ENCODE measurements at places on chromosomes 2 and 18.
A peak's percentile ranks its signal among the peaks of the same experiment; 100 is the strongest.

DNA sequence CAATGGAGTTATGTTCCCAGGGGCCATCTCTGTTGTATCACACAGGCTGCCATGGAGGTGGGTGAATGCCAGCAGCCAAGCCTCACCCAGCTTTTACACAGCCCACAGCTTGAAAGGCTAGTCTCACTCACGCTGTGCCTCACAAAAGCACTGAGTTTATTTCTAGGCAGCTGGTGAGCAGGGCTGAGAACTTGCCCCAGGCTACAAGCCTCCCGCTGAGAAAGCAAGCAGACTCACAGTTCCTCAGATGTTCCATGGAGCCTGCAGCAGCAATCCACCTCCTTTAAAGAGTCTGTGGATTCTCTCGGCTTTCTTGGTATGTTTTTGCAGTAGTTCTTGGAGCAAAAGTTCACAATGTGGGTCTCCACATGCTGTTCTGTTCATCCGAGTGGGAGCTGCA is 40.9 kb upstream of the ALKAL2 start:
- no peak for DNase-seq

DNA sequence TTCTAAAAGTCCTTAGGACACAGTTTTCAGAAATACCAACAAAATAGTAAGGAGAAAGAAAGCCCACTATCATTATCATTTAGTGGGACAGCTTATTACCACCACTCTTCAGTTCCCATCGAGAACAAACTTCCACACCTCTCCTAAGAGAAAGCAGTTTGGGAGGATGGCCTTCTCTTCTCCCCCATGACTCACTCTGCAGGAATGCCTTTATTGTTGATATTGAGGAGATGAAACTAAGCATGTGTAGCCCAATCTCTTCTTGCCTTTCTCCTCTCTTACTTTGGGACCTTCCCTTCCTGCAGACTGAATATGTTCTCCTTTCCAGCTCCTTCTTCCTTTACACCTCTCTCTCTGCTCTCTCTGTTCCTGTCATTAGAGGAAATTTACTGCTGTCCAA is 30.0 kb upstream of the ERMN start:
- DNase-seq: no peak

DNA sequence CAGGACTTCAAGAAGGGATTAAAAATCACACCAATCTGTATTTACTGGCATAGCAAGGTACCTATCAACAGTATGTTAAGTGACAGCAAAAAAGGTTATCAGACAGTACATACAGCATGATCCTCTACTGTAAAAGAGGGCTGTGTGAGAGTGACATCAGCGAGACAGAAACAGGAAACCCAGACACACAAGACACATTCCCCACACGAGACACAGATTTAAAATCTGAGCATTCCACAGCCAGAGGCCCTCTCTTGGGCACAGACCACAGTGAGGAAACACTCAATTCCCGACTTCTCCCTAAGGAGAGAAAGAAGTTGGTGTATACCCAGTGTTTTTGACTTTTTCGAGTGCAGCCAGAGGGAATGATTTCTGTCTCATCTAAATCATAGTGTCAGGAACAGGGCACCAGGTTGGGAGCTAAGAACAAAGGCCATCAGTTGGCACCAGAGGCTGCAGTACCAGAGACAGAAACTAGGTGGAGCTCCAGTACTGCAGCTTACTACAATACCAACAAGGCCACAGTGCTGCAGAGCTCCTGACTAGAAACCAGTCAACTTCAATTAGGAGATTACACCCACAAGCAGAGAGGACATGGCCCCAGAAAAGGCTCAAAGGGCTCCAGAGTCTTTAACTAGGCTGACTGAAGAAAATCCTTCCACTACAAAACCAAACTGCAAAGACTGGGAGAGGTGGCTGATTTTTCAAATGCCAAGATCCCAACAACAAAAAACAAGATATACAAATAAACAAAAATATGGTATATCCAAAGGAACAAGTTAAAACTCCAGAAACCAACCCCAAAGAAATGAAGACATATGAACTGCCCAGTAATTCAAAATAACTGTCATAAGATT is 41.0 kb downstream of the UNC50 start:
- DNase-seq: peak; percentile 84

GRCh38 chr18:40210696-40211095 is 1744.3 kb upstream of the PIK3C3 start:
- no peak for DNase-seq

DNA sequence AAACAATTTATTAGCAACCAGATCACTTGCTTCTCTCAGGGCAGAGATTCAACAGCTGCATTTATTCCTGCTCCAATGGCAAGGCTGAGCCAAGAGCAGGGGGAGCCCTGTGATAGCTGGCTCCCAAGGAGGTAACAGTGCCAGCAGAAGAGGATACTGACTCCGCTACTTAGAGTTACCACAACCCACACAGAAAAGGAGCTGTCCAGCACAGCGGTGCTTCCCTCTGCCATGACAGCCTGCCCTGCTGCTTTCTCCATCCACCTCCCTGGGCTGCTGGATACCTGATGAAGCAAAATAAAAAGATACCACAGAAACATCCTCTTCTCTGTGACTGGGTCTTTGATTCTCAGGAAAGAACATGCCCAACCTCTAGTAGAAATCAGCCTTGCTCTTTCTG is 467.2 kb downstream of the LRRTM4 start:
- no peak for DNase-seq

DNA sequence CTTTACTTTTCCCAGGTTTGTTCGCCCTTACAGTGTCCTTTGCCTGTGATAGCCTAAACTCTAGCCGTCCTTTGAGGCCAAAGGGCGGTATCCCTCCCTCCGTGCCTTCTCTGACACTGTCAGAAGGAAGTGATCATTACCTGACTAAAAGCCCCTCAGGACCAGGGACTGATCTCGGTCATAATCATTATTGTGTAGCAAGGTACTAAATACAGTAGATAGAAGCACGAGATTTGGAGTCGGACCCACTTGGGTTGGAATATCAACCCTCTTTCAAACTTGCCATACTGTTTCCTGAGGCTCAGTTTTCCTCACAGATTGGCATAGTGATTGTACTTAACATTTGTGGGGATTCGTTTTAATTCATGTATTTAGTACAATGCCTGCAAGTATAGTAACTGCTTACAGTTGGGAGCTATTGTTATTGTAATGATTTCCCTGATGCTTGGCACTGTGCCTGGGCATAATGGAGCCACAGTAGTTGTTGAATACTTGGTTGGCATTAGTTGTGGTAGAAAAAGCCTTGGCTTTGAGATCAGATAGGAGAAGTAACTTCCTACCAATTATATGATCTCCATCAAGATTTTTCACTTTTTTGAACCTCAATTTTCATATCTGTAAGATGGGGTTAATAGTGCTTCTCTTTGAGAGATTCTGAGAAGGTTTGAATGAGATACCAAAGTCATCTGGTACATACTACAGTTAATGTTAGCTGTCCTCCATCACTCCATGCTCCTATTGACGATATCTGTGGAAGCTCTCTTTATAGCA is 836 bp downstream of the STK11IP start:
- no peak for DNase-seq

GRCh38 chr2:235191978-235192377 is 240.2 kb downstream of the SH3BP4 start:
- DNase-seq: no peak

DNA sequence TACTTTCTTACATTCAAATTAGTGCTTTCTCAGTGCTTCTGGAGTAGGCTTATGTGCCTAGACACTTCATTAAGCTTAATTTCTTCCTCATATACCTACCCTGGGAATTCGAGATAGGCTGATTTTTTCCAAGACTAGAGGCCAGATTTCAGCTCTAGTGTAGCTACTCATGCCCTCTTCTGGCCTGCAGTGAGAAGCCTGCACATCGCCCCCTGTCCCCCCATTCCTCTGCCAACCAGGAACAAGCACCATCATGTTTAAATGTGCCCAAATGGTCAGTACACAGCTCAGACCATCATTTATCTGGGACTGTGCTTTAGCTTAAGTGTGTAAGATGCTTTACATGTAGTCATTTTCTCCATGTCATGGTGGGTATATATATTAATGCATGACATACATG is 1218.8 kb upstream of the LRRTM1 start:
- no peak for DNase-seq

DNA sequence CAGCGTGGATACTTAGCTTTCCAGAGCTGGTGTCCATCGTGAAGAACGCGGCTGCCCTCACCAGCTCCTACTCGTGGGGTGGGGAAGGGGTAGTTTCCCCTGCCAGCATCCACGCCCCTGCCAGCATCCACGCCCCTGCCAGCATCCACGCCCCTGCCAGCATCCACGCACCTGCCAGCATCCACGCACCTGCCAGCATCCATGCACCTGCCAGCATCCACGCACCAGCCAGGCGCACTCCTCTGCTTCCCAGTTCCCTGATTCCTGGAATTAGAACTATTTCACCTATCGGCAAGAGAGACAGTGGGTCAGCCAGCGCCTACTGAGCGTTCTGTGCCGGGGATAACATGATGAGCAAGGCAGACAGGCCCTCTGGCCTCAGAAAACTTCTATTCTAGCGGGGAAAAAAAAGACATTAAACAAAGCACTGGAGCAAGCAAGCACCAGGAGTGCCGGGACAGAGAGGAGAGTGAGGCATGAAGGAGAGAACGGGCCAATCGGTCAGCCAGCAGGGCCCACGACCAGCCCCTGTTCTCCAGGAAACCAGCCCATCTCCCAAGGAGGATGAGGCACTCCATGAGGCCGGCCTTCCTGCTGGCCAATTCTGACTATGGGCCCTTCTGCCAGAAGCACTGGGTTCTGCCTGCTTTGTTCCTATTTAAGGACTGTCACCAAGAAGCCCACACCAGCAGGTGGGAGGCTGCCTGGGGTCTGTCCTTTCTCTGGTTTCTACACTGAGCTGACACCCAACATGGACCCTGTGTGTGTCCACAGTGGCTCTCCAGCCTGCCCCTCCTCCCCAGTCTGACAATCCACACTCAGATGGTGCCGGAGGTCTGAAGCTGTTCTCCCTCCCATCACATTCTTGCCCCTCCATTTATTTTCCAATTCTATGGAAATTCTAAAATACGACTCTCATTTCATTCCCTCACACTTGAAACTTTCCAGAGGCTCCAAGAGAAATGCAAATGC is 78.4 kb upstream of the SALL3 start:
- DNase-seq: no peak

GRCh38 chr2:232492236-232492848 is 4.7 kb upstream of the ECEL1 start:
- DNase-seq: no peak

DNA sequence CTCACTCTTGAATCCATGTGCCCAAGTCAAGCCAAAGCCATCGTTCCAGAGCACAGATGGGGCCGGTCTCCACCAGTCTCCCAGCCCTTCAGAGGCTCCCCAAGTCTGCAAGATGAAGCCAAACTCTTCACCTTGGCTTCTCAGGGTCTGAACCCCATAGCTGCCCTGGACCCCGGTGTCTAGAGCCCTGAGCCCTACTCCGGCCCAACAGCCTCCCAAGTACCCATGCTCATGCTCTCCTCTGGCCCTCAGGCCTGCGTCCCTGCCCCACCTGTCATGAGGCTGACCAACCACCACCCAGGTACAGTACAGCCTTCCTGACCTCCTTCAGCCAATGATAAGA is 46.0 kb downstream of the ZNF516 start:
- no peak for DNase-seq

DNA sequence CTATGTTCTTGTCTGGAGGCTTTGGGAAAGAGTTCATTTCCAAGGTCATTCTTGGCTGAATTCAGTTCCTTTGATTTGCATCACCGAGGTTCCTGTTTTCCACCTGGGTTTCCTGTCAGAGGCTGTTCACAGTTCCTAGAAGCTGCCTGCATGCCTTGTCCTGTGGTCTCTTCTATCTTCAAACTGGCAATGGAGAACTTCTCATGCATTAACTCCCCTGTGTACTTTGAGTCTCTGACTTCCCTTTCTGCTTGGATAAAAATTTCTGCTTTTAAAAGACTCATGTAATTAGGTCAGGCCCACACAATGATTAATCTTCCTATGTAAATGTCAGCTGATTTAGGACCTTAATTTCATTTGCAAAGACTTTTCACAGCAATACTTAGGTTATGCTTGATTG is 499.3 kb upstream of the FANCL start:
- DNase-seq: no peak

DNA sequence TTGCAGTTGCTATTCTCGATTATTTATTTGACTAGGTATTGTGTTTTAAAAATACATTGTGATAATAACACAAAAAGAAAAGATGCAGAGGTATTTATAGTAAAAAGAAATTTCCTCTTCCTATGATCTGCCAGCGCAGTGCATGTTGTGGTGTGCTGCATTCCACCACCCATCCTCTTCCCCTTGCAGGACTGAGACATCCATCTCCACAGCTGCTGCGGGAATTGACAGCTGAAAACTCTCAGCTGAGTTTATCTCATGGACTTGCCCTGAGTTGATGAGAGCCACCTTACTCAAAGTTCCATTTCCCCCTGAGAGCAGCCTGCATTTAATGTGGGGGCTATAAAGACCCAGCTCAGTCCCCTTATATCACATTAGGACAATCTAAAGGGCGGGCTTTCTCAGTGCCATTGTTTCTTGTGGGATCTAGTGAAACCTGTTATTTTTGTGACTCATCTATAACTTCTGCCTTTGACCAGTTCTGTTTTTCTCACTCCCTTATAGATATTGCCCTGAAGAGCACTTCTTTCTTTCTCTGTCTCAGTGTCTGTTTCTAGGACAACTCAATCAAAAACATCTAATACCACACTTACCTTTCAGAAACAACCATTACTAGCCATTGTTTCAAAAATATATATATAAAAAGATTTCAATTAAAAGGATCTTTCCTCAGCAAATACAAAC is 698.5 kb downstream of the NR4A2 start:
- no peak for DNase-seq

GRCh38 chr18:36610258-36610657 is 218.5 kb downstream of the TPGS2 start:
- no peak for DNase-seq

- DNase-seq: no peak
Measured at GRCh38 chr2:98854682-98855081, 81.3 kb downstream of the CRACDL start.

DNA sequence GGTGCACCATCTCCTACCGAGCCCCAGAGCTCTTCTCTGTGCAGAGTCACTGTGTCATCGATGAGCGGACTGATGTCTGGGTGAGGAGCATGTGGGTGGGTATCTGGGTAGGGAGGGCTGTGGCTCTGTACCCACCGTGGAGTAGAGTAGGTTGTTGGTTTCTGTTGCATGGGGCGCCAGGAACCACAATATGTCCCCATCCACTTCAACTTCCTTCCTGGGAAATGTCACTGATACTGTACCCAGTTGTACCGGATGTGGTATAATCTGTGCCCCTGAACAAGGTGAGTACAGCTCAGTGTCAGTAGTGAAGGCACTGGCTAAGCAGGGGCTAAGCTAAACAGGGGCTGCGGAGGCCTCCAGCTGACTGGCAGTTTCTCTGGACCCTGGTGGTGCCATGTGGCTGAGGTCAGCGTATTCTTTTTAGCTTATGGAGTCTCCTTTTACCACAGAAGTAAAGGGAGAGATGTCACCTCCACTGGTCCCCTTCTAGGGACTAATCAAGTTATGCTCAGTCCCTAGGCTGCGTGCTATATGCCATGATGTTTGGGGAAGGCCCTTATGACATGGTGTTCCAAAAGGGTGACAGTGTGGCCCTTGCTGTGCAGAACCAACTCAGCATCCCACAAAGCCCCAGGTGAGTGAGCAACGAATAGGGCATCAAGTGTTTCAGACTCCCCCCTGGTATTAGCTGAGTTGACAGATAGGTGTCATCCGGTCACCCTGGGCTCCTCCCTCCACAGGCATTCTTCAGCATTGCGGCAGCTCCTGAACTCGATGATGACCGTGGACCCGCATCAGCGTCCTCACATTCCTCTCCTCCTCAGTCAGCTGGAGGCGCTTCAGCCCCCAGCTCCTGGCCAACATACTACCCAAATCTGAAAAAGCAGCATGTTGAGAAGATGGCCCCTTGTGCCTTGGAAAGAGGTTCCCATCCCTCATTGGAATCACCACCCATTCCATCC is 2.7 kb downstream of the STK16 start:
- peak; percentile 74 for DNase-seq
